ENCODE measurements at places on chromosomes 13 and 19. TPM values are rescaled to one million over a fixed set of nuclear protein-coding genes. Genes with fewer than 3 reads are reported as not detected.

GRCh38 chr19:15393963-15394362 is 14.4 kb upstream of the AKAP8 start:
- DNase-seq = no peak

DNA sequence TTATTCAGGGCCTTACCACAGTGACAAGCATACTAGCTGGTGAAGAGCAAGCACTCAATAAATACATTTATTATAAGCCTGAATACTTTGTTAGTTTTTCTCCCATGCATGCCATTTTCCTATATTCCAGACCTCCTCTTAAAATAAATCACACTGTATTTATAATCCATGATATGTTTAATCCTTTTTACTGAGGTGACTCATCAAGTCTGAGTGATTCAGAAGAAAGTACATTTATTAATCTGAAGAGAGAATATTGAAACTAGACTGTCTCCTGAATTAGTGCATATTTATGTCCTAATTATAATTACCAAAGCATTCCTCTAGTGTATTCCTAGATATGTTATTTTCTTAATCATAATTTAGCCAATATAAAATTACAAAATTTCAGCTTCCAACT is 323.3 kb downstream of the NALCN start:
- DNase-seq = no peak

GRCh38 chr13:28145049-28145448 is 6.7 kb downstream of the PAN3 start:
- no peak for DNase-seq

DNA sequence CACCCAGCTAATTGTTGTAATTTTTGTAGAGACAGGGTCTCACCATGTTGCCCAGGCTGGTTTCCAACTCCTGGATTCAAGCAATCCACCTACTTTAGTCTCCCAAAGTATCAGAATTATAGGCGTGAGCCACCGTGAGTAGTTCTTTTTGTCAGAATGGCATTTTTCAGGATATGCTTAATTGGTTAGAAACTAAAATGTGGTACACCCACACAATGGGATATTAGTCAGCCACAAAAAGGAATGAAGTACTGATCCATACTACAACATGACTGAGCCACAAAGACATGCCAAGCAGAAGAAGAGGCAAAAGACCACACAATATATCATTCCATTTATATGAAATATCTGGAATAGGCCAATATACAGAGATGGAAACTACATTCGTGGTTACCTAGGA is 41.7 kb upstream of the MAP3K10 start:
- no peak for DNase-seq

- DNase-seq = no peak
Observed at GRCh38 chr19:29561601-29562000, 35.8 kb downstream of the VSTM2B start.

DNA sequence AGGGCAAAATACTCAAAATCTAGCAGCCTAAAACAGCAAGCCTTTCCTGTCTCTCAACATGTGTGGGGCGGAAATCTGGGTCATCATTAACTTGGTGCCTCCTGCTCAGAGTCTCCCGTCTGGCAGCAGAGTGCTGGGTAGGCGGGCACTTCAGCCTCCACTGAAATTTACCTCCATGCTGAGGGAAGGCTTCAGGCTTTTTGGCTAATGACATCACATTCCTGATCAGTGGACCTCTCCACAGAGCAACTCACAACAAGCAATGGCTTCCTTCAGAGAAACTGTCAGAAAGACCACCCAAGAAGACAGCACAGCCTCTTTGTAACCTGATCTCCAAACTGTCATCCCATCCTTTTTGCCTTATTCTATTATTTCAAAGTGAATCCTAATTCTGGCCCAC is 1109.0 kb downstream of the UQCRFS1 start:
- no peak for DNase-seq

DNA sequence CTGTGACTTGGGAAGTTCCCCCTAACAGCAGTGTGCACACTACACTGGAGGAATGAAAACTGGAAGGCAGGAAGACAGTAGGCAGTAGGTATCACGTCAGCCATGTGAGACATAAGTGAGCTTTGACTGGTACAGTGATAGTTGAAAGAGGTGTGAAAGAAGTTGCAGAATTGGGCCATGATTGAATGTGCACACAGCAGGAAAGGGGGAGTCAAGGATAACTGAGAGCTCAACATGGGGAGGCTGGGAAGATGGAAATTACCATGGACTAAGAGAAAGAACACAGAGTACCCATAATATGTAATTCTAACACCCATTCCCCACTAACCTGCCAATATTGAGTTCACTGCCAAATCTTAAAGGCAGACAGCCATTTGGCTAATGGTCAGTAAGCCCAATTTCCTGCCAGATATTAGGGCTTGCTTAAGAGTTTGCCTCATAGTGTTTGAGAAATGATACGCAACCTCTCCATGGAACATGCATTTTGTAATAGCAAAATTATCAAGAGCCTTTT is 321.7 kb downstream of the DCT start:
- no peak for DNase-seq

GRCh38 chr13:78085434-78086225 is 167.0 kb upstream of the EDNRB start:
- no peak for DNase-seq

- DNase-seq = no peak
Observed at GRCh38 chr13:52449331-52450011, 963 bp downstream of the VPS36 start.

GRCh38 chr13:28531845-28532387 is 37.0 kb upstream of the FLT1 start:
- no peak for DNase-seq

DNA sequence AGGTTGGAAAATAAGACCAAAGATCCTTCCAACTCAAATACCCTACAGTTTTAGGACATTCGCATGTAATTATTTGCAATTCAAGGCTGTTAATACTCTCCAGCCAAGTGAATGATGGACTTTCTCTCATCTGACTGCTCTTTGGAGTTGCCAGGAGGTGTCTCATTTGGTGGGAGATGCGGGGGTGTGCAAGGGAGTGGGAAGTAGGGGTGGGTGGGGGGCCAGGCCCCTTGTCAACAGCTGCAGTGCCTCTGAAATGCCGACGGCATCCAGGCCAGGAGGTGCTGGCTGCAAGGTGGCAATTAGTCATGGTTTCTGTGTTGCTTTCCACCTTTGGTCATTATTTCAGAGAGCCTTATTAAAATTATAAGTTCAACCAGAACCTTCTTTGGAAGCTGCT is 121.5 kb downstream of the KL start:
- no peak for DNase-seq

DNA sequence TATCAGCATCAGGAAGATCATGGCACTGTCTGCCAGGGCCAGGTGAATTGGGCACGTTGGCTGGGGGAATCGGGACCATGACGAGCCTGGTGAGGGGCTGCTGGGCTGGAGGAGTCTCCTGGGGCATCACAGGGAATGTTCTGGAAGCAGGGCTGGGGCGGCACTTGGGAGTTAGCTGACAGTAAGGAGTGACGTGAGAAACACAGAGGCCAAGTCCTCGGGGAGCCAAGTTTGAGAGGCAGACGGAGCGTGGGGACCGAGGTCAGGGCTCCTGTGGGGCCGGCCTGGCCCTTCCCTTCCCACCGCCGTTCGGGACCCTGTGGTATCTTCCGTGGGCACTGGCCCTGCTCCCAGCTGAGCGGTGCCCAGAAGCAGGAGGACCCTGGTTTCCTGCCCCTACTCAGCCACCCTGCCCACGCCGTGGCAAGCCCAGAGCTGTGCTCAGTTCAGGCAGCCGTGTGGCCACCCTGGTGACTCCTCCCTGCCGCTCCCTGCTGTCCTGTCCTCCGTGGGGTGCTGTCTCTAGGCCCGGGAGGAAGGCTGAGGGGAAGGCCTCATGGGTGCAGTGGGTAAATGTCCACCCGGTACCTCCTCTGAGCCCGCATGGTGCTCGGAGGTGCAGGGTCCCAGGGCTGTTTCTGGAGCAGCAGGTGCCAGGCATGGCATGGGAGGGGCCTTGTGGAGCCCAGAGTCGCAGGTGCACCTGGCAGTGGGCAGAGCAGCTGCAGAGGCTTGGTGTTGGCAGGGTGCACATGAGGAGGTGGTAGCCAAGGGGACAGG is 25.2 kb downstream of the CRTC1 start:
- DNase-seq = no peak

- no peak for DNase-seq
Observed at GRCh38 chr13:82010780-82011179, 1669.9 kb upstream of the SPRY2 start.

GRCh38 chr19:34804115-34804514 is 31.1 kb upstream of the ZNF599 start:
- DNase-seq = peak; percentile 69

DNA sequence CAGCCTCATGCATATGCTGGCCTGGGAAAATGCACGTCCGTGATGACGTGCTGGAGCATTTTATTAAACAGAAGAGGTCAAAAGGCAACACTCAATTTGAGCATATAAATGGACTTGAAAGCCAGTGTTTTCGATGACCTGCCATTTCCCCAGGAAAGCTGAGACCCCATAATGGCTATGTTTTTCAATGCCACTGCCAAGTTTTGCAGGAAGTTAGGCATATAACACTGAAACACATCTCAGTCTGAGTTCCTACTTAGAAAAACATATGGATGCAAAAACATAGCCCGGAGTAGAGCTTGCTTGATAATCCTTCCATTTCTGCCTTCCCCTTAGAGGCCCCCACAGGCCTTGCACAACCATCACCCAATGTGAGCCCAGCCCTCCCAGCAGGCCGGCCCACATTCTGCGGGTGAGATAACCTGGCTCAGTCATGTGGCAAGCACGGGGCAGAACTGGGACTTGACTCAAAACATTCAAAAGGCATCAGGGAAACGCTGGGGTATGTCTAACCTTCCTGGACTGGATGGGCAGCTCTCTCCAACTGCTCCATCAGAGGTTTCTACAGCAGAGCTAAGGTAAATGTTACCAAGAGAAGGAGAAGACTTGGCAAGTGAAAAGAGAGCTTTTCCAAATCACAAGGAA is 24.9 kb downstream of the EPS15L1 start:
- no peak for DNase-seq

DNA sequence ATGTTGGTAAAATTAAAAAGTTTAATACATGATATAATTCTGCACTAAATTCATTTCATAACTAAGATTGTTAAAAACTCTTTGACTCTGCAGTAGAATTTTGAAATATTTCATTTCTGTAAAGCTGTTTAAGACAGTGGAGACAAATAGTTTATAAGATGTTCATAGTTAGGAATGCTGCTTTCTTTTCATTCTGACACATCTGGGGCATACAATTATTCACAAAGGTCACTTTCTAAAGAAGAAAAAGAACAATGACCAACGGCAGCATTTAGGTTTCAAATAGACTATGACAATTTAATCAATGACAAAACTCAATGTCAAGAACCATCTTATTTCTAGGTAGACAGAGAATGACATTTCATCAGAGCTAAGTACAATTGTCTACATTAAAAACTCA is 1422.1 kb downstream of the PCDH9 start:
- no peak for DNase-seq

DNA sequence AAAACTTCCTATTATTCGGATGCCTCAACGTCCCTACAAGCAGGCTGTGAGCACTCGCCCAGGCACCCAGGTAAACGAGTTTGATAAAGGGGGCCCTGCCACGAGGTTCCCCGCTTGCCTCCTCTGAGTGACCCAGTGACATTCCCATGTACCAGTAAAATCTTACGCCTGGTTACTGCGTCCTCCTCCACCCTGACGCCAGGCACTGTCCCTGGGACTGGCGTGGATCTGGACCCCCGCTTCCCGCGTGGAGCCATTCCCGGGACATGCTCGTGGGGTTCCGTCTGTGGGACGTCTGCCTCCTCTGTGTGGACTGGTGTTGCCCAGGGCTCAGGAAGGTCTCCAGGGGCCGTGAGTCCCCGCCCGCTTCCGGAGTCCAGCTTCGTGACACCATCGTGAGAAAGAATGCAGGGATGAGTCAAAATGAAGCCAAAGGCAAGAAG is 407 bp upstream of the ZNF550 start:
- DNase-seq = no peak

GRCh38 chr13:108306860-108307259 is 37.3 kb downstream of the TNFSF13B start:
- DNase-seq = no peak

The HSD11B1L gene
- total RNA-seq = 10.3 TPM

The ZNF490 gene
- 4.9 TPM for total RNA-seq

The ZNF726 gene
- total RNA-seq = 2.5 TPM

The CASP14 gene
- 34.6 TPM for total RNA-seq

The SIGLEC8 gene
- not detected for total RNA-seq

The SYT5 gene
- total RNA-seq = not detected

The ADGRE3 gene
- not detected for total RNA-seq

The ZNF530 gene
- 0.74 TPM for total RNA-seq

The CEACAM5 gene
- 52.1 TPM for total RNA-seq

The PCDH17 gene
- 10.1 TPM for total RNA-seq

The CCL25 gene
- not detected for total RNA-seq

The SMIM44 gene
- total RNA-seq = not detected

The C19orf33 gene
- 96.5 TPM for total RNA-seq

The PSG1 gene
- not detected for total RNA-seq

The MISP gene
- 0.49 TPM for total RNA-seq

Measured in vagina (tissue), 2 donors.